ENCODE measurements at places on chromosomes 6 and 20.

GRCh38 chr6:148364056-148364824 lies 21.6 kb downstream of the SASH1 start:
- no peak for DNase-seq

- no peak for DNase-seq
Measured at GRCh38 chr6:159899994-159900745, 9.4 kb downstream of the MAS1 start.

GRCh38 chr6:132188556-132189264 lies 212.6 kb downstream of the MOXD1 start:
- DNase-seq: no peak

DNA sequence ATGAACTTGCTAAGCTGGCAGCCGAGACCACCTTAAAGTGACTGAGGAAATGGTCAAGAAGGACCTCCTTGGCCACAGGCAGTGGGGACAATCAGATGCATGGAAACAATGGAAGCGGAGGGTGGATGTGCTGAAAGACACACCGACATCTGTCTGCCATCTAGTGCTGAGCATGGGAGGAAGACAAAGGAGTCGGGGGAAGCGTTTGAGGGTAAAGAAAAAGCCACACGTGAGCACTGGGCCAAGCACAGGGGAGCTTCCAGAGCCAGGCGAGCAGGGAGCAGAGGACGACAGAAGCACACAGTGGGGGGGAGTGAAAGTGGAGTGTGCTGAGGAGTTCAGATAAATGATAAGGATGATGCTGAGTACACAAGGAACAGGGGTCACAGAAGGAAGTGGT lies 367.8 kb downstream of the ZFAND3 start:
- no peak for DNase-seq

- DNase-seq: no peak
Measured at GRCh38 chr6:163579880-163580295, 165.4 kb downstream of the QKI start.

- no peak for DNase-seq
Measured at GRCh38 chr20:54090230-54091119, 20.1 kb upstream of the BCAS1 start.

All from dorsolateral prefrontal cortex (tissue), 122 donors.